ENCODE measurements at places on chromosomes 12 and 14. TPM values are rescaled to one million over a fixed set of nuclear protein-coding genes. Genes with fewer than 3 reads are reported as not detected.

GRCh38 chr12:52046859-52047258 lies 4.4 kb upstream of the NR4A1 start:
- DNase-seq = no peak

- no peak for DNase-seq
Observed at GRCh38 chr14:38391334-38391733, 135.4 kb upstream of the CLEC14A start.

GRCh38 chr12:126545411-126545810 lies 1480.2 kb downstream of the AACS start:
- DNase-seq = no peak

- no peak for DNase-seq
Observed at GRCh38 chr12:49225576-49226166, 36.8 kb upstream of the TUBA1A start.

GRCh38 chr14:100620255-100621100 lies 33.3 kb upstream of the BEGAIN start:
- DNase-seq = no peak

GRCh38 chr12:15038137-15038536 lies 65.3 kb downstream of the PDE6H start:
- DNase-seq = no peak

DNA sequence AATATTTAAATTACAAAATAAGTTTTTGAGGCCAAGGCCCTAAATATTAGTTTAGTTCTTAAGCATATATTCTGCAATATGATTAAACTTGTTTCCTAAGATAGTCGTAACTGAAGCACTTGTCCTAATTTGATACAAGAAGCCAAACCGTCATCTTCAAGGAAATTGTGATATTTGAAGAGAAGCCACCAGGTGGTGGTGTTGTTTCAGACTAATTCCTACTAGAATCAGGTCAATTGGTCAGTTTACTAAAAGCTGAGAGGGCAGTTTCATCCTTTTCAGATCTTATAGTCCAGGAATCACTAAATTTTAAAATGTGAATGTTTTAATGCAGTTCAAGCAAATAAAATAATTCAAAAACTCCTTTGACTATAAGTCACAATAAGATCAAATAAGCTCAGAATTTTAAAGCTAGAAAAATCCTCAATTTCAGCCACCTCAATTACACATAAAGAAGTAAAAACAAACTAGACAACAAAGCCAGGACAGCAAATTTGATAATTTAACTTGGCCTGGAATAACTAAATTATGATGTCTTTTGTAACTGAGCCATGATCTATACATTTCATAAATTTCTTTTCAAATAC lies 7.1 kb upstream of the ARL1 start:
- DNase-seq = peak; percentile 52

- DNase-seq = no peak
Observed at GRCh38 chr14:68671909-68672308, 121.0 kb downstream of the ZFP36L1 start.

The CRIP2 gene
- 39.3 TPM for total RNA-seq

The RAB5B gene
- 86.5 TPM for total RNA-seq

The ACOT6 gene
- total RNA-seq = not detected
